ENCODE measurements at places on chromosomes 2 and 18.

DNA sequence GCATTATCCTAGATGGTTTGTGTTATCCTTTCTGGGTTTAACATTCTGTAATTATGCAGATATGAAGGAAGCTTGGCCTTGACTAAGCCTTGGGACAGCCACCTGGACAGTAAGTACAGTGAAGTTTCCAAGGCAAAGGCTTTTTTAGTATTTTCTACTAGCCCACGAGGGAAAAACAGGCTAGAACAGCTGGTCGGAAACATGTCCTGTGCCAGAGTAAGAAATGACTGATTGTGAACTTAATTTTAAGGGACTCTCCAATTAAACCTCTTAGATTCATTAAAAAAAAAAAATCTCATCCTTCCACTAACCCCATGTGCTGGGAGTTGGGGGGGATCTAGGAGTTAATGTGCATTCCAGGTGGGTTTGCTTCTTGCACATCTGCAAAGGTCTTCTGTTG, 720.8 kb downstream of the SLC4A3 start:
- DNase-seq = no peak

DNA sequence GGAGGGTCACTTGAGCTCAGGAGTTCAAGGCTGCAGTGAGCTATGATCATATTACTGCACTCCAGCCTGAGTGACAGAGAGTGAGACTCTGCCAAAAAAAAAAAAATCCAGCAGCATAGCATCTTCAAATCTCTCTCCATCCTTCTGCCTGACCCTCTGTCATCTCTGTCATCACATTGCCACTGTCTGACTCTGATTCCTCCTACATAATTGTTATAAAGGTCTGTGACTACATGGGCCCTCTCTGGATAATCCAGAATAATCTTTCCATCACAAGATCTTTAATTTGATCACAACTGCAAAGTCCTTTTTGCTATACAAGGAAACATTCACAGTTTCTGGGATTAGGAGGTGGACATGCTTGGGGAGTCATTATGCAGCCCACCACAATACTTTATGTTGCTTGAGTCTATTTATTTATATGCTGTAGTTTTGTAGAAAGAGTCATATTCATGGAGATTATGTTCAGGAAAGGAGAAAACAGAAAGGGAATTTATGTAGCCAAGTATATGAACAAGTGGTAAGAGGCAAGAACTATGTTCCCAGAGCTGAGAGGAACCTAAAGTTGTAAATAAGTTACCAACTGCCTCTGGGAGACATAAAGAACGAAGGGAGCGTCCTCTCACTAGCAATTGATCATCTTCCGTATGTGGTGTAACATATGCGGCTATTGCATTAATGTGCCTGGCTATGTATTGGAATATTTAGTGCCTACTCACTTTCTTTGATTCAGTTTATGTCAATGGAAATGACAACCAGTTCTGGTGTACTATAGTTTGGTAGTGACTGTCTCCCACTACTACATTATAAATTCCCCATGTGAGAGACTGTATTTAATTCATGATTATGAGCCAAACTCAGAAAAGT, 21.5 kb downstream of the RND3 start:
- no peak for DNase-seq

GRCh38 chr18:59460072-59460420, 101.0 kb upstream of the LMAN1 start:
- no peak for DNase-seq

GRCh38 chr2:12797815-12798214, 81.1 kb downstream of the TRIB2 start:
- no peak for DNase-seq

- no peak for DNase-seq
These were observed 160.5 kb upstream of the APCDD1 start for GRCh38 chr18:10293966-10294365.

DNA sequence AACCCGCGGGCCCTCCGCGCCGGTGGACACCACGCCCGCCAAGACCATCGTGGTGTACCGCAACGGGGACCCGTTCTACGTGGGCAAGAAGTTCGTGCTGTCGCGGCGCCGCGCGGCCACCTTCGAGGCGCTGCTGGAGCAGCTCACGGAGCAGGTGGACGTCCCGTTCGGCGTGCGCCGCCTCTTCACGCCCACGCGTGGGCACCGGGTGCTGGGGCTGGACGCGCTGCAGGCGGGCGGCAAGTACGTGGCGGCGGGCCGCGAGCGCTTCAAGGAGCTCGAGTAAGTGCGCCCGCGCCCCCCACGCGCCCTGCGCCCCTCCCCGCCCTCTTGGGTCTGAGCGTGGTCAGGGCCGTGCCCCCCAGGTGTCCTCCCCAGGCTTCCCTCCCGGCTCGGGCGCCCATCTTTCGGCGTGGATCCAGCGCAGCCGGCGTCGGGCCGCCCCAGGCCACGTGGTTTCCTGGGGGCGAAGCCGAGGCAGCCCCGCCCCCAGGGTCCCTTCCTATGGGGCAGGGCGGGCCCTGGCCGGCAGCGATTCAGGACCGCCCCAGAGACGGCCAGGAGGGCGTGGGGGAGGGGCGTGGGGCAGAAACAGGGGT, 481 bp downstream of the DCDC2C start:
- DNase-seq = no peak

DNA sequence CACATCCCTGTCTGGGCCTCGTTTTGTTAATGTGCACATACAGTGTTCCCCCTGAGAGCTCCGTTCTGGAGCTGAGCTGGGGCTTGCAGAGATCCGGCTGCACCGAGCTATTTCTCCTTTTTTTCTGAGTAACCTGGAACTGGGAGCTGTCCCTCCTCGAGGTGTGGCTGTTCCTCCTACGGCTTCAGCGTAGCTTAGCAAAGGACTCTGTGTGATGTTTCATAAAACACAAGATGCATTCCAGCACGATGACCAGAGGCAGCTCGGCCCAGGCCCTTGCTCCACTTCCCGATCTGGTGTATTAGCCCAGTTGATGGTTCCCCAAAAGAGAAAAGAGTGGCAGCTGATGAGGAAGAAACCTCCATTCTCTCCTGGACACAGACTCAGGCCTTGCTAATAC, 103.0 kb downstream of the FAM210A start:
- no peak for DNase-seq

GRCh38 chr2:74149247-74149525, 1.5 kb upstream of the BOLA3 start:
- DNase-seq = no peak

- no peak for DNase-seq
These were observed 15.1 kb downstream of the LMAN1 start for GRCh38 chr18:59343926-59344325.

DNA sequence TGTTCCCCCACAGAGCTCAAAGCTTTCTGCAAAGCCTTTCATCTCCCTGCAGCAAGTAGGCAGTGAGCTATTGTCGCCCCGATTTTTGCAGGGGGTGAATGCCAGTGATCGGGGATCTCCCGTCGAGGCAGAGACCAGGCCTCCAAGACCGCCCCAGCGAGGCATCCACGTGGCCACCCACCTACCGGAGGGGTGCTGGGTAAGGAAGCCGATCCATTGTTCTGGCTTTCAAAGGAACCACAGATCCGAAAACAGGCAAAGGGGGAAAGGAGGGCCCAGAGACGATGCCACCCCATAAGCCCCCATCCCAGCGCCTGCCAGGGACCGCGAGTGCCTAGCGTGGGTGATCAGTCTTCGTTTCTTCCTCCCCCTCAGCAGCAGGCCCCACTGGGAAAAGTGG, 2.4 kb downstream of the ADRA2B start:
- DNase-seq = no peak

DNA sequence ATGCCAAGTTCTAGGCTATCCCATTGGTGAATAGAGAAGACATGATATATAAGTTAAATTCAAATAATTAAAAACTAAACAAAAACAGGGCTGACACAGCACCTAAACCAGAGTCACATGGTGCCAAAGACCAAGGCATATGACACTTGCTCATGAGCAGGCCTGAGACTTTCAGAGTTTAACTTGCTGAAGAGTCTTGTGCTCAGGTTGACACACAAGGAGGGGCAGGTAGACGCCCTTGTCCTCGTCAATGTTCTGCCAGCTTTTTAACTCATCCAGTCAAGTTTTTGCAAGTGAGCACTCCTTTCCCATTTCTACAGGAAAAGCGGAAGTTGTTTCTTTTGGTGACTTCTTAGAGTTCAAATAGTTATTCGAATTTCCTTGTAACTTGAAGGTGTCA, 289.7 kb downstream of the CYRIA start:
- no peak for DNase-seq

DNA sequence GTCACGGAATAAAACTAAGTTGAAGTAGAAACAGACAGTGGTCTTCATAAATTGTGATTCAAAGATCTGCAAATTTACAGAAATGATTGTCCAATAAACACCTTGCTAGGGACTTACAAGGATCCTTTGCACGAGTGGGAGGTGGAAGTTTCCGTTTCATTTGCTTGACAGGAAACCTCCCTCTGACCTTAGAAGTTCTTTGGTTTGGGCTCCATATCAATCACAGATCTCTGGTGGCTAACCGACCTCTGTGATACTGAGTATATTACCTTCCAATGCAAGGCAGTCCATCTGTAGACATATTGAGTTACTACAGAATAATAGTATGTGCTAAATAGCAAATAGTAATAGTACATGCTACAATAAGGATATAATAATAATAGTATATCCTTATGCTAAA, 33.7 kb upstream of the RNF152 start:
- no peak for DNase-seq

- DNase-seq = peak; percentile 20
These were observed 50.7 kb upstream of the HNRNPA3 start for GRCh38 chr2:177161741-177162460.

DNA sequence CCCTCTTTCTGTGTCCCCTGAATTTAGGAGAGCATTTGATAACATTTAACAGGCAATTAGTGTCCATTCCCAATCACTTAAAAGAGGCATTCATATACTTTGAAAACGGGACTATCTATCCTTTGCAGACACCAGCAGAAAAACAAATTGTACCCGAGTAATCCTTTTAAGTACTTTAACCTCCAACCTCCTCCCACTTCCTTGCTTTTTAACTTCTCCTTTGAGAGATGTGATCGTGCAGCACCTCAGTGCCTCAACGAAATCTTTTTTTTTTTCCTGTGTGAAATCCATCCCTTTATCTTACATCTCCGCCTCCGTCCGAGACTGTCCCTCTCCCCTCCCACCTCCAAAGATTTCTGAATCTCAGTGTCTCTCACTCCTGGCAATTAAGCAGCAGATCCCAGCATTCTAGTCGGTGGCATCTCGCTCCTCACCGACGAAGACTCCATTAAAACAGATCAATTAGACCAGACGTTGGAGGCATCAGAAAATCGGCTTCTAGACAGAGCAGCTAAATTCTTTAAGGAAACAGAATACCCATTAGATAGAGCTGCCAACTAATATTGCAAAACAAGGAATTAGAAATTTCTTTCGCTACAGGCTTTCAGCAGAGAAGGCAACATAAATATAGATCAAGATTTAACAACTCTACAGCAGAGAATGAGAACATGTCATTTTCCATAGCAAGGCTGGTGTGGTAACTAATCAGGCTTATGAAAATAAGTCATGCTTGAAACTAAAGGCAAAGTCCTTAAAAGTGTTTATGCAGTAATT, 1.9 kb upstream of the TMEFF2 start:
- DNase-seq = no peak

DNA sequence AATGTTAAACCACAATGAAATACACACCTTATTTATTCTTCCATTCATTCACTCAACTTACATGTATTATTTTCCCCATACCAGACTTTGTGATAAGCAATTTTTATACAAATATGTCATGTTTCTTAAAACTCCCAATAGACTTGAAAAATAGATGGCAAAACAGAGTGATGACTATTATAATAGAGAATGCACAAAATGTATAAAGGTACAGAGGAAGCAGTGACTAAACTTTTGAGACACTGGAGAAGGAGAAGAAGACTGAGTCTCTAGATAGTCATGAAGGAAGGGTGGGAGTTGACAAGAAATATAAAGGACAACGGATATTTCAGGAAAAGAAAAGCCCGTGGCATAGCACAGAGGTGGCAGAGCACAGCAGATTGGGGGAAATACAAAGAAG, 198.1 kb upstream of the SLC39A10 start:
- no peak for DNase-seq

DNA sequence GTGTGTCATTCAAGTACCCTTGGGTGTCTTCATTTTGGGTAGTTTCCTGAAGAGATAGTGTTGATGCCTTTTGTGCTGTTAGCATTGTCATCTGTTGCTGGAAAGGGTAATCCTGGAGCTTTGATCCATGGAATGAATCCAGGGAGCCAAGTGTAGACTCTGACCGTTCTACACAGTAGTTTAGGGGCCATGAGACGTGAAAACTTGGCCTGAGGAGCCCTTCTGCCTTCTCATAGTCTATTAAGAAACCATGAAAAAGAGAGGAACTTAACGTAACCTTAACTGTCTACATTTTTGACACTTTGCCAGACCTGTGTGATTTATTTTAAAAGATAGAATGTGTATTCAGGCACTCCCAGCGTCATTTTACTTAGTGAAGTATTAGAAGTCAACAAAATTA, 194.0 kb downstream of the BABAM2 start:
- DNase-seq = no peak

Data from NCI-H774 (cell line).